ENCODE measurements at places on chromosomes 4 and X.

GRCh38 chrX:72057849-72058248 is 73.9 kb downstream of the RTL5 start:
- no peak for DNase-seq

DNA sequence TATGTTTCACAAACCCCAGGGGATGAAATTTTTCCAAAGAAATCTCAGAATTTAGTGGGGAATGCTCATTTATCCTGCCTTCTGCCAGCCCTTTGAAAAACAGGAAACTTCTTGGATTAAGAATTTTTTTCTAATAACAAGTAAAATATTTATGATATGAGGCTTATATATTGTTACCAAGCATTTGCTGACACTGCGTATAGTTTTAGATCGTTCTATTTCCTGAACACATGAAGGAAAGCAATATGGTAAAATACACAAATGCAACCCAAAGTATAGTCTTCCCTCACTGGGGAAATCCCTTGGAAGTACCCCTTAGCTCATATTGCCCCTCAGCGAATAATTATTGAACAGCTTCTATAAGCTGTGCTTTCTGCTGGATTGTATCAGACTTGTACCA is 54.4 kb upstream of the MND1 start:
- DNase-seq, result no peak

DNA sequence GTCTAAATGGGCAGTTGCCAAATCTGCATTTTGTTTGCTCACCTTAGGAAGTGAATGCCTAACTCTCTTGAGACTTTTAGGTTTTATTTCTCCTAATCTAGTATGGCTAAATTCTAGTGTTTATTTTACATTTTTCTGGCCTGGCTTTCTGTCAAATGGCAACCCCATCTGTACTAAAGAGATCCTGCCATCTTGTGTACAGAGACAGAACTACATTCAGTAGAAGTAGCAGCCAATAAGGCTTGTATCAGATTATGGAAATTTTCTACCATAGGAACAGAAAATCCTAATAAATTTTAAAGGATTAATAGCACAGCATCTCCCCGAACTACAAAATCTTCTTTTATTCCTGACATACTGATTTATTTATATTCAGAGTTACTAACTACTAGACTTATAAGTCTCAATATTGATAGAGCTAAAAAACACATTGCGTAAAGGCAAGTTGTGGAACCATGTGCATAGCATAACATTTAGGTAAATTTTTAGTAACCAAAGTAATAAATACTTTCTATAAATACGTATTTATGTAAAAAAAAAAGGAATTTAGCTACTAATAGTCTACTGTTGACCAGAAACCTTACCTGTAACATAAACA is 45.5 kb downstream of the TMEM144 start:
- DNase-seq, result no peak

DNA sequence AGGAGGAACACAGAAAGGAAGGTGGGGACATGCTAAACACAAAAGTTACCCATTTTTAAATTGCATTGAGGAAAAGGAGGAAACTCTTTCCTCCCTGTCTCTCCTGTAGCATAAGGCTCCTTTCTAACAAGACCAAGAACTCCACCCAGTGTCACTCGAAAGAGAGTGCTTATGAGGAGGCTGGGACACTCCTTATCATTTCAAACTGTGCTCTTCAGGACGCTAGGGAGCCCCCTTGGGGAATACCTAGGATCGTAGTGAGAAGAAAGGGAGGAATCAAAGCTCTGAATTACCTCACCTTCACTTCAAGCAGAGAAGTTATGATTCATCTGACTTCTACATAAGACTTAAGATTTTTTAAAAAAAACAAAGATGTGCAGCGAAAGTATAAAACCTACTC is 65.5 kb downstream of the F9 start:
- no peak for DNase-seq

DNA sequence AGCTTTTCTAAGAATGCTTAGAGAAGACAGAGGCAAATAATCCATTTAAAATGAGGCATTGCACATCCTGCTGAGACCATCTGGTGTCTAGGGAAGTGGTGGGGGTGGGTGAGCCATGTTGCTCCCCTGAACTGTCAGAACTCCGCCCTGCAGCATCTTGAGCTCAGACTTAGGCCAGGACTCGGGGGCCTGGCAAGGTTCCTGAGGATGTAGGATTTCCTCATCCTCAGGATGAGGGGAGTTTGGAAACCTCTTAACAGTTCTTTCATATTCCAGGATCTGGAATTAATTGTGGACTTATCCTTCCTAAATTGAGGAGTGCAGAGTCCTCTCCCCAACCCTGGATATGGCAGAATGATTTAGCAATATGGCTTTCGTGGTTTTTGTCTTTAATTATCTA is 6.6 kb downstream of the TLL1 start:
- DNase-seq, result no peak

DNA sequence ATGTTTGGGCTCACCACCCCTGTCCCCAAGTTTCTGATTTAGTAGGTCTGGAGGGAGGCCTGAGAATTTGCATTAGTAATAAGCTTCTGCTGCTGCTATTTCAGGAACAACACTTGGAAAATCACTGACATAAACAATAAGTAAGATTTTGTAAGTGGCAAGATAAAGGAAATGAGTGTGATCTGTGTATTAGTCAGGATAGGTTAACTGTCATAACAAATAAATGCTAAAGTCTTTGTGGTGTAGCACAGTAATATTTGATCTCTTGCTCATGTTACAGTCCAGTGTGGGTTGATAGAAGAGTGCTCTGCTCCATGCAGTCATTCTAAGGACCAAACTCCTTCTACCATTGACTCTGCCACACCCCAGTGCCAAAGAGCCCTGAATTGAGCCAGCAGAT is 67.0 kb downstream of the NHS start:
- DNase-seq, result no peak

GRCh38 chr4:133802359-133803140 is 399.0 kb downstream of the PABPC4L start:
- DNase-seq, result no peak

GRCh38 chr4:98659741-98660462 is 1.5 kb upstream of the TSPAN5 start:
- peak; percentile 12 for DNase-seq

- no peak for DNase-seq
These were observed 1157.5 kb upstream of the PABPC4L start for GRCh38 chr4:135359128-135359527.

DNA sequence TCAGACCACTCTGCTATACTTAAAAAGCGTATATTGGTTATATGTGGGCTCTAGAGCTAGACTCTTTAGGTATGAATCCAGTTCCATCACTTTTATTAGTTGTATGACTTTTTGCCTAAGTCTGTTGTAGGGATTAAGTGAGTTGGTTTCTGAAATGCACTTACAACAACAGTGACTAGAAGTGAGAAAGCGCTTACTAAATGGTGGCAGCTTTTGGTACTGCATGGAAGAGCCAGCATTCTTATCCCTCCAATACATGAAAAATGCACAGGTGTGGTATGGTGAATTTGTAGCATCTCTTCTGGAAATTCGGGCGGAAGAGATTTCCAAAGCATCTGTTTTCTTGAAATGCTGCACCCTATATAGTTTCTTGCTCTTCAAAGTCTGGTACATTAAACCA is 117.1 kb downstream of the SPANXA1 start:
- DNase-seq, result no peak
